ENCODE measurements at places on chromosomes 3 and 15.

DNA sequence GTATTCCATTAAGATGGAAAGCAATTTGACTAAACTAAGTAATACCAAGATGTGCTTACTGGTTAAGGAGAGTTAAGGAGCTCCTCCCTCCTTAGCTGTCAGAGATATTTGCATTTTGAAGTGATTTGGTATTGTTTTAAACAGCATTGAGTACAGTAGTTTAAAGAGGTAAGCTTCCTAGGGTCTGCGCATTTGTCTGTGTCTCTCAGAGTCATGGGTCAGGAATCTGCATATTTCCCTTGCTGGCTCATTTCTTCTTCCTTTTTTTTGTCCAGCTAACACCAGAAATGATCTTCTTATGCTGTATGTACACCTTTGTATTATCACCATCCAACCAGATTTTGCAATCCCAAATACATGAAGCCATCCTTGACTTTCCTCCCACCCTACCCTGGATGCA lies 163.0 kb upstream of the BFSP2 start:
- no peak for DNase-seq

- DNase-seq = no peak
Observed at GRCh38 chr15:65305150-65305758, 777 bp downstream of the RNU5B-1 start.

GRCh38 chr3:177419904-177420601 lies 222.8 kb upstream of the TBL1XR1 start:
- no peak for DNase-seq

DNA sequence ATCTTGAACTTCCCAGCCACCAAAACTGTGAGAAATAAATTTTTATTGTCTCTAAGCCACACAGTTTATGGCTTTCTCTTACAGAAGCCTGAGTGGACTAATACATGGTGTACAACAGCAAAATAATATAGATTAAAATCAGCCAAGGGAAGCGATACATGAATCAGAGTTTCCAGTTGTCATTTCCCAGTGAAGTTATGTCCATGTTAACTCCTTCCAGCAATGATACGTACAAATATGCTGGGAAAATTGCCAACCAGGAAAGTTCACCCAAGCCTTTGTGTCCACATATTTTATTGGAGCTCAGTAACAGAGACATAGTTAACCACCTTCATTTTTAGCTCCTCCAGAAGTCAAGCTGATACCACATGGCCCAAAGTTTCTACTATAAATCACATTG lies 280.9 kb upstream of the KCNMB2 start:
- DNase-seq = peak; percentile 47

GRCh38 chr3:172918568-172919296 lies 168.2 kb downstream of the ECT2 start:
- no peak for DNase-seq

- peak; percentile 97 for DNase-seq
Observed at GRCh38 chr3:65888980-65889706, 149.6 kb downstream of the MAGI1 start.

DNA sequence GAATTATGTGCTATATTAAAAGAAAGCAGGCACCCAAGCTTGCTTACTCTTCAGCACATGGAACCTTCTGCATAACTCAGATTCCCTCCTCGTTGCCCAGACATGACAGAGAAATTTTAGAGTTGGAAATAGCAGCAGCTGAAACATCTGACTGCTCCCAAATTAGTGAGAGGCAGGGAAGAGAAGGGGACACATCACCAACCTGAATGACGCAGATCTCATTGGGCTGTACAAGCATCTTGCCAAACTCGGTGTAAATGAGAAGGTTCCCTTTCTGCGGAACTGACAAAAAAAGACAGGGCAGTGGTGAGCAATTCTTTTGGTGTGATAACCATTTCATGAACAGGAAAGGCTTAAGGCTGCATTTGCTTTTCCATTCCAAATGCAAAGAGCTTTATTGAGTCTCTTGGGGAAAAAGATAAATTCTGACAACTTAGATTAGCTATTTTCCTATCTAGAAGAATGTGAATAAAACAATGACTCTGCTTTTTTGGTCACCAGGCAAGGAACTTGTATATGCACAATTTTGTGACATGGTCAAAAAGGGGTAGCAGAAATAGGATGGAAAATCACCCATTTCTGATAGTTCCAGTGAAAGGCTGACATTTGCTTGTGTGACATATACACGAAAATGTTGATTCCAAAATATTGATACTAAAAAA lies 35.1 kb downstream of the HGD start:
- no peak for DNase-seq

- no peak for DNase-seq
Observed at GRCh38 chr3:188053710-188054380, 100.1 kb upstream of the LPP start.

- no peak for DNase-seq
Observed at GRCh38 chr15:51619331-51620035, 3.1 kb downstream of the DMXL2 start.

DNA sequence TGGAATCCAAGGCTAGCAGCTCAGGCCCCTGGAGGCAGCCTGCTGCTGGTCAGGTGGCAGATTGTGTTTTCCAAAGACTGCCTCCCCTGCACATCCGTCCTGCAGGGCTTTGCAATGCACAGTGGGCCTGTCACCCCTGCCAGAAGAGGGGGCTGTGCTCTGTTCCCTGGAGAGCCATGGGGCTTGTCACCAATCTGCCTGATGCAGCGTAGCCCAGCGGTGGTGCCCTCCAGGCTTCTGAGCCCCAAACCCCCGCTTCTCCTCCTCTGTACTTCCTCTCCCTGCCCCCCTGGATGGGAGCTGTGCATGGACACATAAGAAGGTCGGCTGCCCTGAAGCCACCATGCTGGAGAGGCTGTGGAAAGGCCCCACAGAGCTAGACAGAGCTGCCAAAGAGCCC lies 10.0 kb upstream of the PLXNA1 start:
- DNase-seq = no peak

DNA sequence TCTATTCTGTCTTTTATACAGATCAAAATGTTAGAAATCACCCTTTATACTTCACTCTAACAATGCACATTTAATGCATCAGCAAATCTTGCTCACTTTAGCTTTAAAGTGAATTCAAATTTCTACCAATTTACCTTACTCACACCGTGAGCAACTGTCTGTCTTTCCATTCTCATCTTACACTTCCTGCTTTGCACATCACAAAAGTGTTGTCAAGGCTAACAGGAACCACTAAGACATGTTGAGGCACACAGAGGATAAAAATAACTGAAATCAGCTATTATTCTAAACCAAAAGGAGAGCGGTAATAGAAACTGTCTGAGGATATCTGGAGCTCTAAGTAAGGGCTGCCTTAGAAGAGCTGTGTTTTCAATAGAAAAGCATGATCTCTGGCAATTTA lies 519.9 kb downstream of the ZBBX start:
- DNase-seq = no peak

GRCh38 chr3:194871864-194872668 lies 186.4 kb downstream of the FAM43A start:
- DNase-seq = peak; percentile 18

GRCh38 chr3:127925384-127925783 lies 10.4 kb downstream of the KBTBD12 start:
- no peak for DNase-seq

GRCh38 chr3:172546628-172547214 lies 23.5 kb upstream of the TNFSF10 start:
- no peak for DNase-seq

DNA sequence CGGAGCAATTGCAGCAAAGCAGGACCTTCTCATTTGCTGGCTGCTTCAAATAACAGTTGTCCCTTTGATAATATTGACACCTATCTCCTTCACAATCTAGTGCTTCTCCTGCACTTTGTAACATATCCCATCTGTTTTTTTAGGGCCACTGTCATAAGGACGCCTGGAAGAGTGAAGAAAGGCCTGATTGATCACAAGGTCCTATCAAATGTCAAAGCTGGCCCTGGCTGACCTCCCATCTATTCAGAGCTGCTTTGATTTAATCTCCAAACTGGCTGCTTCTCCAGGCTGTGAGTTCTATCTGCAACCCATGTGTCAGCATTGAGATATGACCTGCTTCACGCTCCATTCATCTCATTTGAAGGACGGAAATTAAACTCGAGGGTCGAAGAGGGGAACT lies 601.2 kb upstream of the KCNMB2 start:
- no peak for DNase-seq

DNA sequence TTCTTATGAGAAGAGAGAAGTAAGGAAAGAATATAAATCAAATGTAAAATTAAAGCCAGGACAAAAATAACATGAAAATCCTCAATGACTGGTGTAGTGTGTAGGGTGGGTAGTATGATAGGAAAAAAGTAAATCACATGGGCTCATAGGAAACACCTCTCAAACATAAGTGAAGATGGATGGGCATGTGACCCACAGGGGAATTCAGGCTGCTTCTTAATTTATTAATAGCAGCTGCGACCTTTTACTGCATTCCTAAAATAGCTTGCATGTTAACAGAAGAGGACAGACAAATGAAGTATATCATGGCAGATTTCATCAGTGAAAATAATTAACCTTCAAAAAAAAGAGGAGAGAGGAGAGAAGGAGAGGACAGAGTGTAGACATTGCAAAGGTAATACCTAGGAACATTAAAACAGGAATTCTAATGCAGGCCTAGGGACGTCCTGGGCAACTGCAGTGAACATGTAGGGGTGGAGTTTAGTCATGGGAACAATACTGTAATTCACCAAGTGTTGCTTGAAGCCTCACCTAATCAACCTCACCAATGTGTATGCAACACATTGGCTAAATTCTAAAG lies 132.9 kb downstream of the KCNMB2 start:
- DNase-seq = no peak

GRCh38 chr3:27632431-27633223 lies 89.5 kb downstream of the EOMES start:
- DNase-seq = peak; percentile 69

DNA sequence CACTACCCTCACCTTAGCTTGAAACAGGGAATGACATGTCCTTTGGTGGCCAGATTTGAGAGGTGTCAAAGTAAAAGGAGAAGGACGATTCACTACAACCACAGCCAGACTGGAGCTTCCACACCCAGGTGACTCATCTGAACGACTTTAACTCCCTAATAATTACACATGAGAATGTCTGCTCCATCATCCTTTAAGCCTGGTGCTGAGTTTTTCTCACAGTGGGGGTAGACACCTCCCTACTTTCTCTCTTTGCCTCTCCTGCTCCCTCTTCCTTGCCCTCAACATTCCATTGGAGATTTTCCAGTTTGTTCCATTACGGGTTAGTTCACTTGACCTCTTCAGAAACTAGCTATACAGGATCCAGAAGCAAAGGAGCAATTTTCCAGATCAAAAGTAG lies 154.3 kb upstream of the BHLHE40 start:
- DNase-seq = peak; percentile 81

- no peak for DNase-seq
Observed at GRCh38 chr3:57066471-57066870, 6.0 kb downstream of the SPATA12 start.

DNA sequence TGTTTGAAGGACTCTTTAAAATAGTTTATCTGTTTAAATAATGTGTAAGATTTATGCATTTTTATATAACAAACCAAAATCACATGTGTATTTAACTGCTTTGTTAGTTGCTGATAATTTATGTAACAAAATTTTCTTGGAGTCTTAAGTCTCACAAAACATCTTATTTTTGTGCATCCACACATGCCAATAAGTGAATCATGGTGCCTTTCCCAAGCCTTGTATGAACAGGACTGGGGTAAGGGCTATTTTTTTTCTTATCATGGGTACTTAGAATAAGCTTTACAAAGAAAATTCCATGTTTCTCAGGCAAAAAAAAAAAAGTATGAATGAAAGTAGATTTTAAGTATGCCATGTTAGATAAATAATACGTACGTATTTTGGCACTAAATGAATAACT lies 132.9 kb upstream of the LRRFIP2 start:
- DNase-seq = no peak

DNA sequence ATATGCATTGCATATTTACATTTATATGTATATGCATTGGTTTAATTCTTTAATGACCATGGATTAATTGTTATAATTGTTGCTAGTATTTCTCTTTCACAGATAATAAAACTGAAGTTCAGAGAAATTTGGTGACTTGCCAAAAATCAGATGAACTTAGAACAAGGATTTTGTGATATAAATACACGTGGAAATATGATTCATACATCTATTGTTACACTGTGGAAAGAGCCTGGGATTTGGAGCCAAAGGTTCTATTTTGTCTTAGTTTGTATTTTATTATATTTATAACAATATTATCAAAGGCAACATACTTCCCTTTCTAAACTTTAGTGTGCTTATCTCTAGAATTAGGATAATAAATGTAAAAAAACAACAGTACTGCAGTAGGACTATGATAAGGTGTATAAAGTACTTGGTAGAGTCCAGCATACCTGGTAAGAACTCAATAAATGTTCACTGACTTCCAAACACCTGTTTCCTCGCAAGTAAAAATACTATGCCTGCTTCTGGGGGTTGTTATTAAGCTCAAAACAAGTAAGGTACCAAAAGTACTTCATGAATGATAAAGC lies 342.9 kb downstream of the THSD4 start:
- DNase-seq = no peak

- DNase-seq = no peak
Observed at GRCh38 chr3:4738737-4739274, 240.4 kb upstream of the BHLHE40 start.

Measured in astrocyte of the spinal cord (primary cell).